Activated CD4-positive, alpha-beta T cell treated with anti-CD3 and anti-CD28 coated beads, Interleukin-2, amount 50 U/mL, for 16 hours (primary cell): ENCODE measurements at places on chromosomes 2 and 18.
A peak's percentile ranks its signal among the peaks of the same experiment; 100 is the strongest.

- peak; percentile 70 for DNase-seq
These were observed 31.2 kb downstream of the GLS start for GRCh38 chr2:190911813-190912212.

GRCh38 chr2:22826703-22827102, 558.3 kb upstream of the KLHL29 start:
- no peak for DNase-seq

- DNase-seq, result no peak
These were observed 84.6 kb upstream of the TTC39C start for GRCh38 chr18:23930002-23930401.

DNA sequence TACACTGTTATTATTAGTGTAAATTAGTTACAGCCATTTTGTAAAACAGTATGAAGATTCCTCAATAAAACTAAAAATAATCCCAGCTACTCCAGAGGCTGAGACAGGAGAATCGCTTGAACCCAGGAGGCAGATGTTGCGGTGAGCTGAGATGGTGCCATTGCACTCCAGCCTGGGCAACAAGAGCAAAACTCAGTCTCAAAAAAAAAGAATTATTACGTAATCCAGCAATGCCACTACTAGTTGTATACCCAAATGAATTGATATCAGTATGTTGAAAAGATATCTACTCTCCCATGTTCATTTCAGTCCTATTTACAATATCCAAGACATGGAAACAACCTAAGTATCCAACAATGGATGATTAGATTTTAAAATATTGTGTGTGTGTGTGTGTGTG, 313.6 kb downstream of the EPHA4 start:
- DNase-seq, result no peak

DNA sequence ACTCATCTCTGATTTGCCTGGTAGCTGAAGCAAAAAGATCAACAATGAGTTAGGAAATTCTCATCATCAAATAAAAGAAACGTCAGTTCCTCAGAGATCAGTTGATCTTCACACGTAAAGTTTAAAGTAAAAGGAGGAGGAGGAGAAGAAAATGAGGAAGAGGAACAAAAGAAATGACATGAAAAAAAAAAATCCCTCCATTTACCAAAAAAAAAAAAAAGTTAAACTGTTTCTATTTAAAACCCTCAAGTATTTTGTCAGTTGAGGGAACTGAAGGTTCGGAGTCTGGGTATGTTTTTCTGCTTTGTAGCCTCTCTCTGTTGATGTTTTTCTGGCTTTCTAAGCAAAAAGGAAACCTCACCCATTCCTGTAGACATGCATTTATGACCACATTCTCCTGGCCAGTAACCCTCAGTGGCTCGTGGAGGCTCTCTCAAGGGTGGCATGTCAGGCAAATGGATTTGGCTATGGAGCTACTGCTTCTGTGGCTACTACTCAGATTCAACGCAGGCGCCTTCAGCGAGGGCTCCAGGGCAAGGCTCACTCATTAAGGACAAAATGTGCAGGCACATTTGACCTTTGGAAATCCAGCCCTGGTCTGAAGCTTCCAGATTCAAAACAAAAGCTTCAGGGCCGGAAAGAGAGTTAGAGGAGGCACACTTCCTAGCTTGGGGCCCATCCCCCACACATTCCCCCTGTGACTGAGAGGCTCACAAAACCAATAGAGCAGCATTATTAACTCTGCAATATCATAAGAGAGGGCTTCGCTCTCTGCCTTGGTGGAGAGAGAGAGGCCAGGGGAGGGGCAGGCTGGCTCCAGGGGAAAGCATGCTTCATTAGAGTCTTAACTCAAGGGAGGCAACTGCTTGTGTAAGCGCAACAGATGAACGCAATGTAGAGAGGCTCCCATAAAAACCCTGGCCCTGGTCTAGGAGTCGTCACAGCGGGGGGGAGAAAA, 22.3 kb downstream of the KLF7 start:
- DNase-seq, result peak; percentile 43

- no peak for DNase-seq
These were observed 61.0 kb downstream of the LPIN1 start for GRCh38 chr2:11807156-11808015.

GRCh38 chr2:33131111-33131510, 184.4 kb downstream of the LTBP1 start:
- no peak for DNase-seq

- DNase-seq, result no peak
These were observed 7.3 kb upstream of the SETBP1 start for GRCh38 chr18:44673256-44673880.

- DNase-seq, result peak; percentile 75
These were observed 8.4 kb upstream of the MGAT5 start for GRCh38 chr2:134245340-134245984.

- DNase-seq, result no peak
These were observed 107.2 kb upstream of the PARD3B start for GRCh38 chr2:204437815-204438756.

GRCh38 chr2:15159751-15160177, 401.4 kb downstream of the NBAS start:
- DNase-seq, result peak; percentile 31

DNA sequence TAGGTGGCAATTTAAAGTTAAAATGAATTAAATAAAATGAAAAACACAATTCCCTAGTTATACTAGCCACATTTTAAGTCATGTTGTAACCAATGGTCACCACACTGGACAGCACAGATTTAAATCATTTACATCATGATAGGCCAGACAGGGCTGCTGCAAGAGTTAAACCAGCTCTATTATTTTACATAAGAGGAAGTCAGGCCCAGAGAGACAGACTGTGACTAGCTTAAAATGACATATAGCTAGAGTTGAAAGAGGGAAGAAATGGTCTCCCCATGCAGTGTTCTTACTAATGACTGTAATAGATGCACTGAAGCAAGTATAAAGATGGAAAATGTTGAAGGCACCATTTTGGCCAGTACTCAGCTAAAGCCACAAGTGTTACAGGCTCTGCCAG, 69.6 kb downstream of the SLC66A3 start:
- no peak for DNase-seq

GRCh38 chr18:11548396-11548795, 61.0 kb upstream of the SLC35G4 start:
- DNase-seq, result no peak

GRCh38 chr2:156505696-156506095, 69.5 kb downstream of the GPD2 start:
- DNase-seq, result no peak

- DNase-seq, result no peak
These were observed 54.5 kb downstream of the ACSL3 start for GRCh38 chr2:222915092-222915957.

- DNase-seq, result no peak
These were observed 174.1 kb upstream of the ALPP start for GRCh38 chr2:232204457-232204931.
